Renal cortical epithelial cell (primary cell): ENCODE measurements at places on chromosomes 13 and 19. TPM values are rescaled to one million over a fixed set of nuclear protein-coding genes. Genes with fewer than 3 reads are reported as not detected.

GRCh38 chr19:46970815-46971214, 48.8 kb upstream of the NPAS1 start:
- DNase-seq, result no peak

GRCh38 chr19:36093687-36094086, 17.3 kb upstream of the OVOL3 start:
- DNase-seq, result no peak

- peak; percentile 26 for DNase-seq
These were observed 1.2 kb downstream of the AP3D1 start for GRCh38 chr19:2149980-2150793.

GRCh38 chr19:10364644-10365043, 15.7 kb downstream of the TYK2 start:
- no peak for DNase-seq

GRCh38 chr19:37484406-37485168, 15.4 kb downstream of the ZNF570 start:
- no peak for DNase-seq

DNA sequence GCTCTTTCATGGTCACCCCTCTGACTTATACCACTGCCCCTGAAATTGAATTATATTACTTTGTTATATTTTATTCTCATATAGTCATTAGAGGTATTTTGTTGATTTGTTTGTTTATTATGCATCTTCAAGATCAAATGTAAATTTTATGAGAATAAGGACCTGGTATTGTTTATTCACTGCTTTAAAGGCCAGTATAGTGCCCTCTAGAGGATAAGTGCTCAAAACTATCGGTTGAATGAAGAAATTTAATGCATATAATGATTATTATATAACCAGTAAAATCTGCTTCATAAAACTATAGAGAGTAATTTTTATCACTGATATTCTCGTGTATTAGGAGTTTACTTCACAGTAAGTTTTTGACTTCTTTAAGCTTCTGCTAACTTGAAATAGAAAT, 1401.9 kb downstream of the SLITRK1 start:
- DNase-seq, result peak; percentile 6

GRCh38 chr13:51771418-51772104, 32.4 kb downstream of the DHRS12 start:
- no peak for DNase-seq

DNA sequence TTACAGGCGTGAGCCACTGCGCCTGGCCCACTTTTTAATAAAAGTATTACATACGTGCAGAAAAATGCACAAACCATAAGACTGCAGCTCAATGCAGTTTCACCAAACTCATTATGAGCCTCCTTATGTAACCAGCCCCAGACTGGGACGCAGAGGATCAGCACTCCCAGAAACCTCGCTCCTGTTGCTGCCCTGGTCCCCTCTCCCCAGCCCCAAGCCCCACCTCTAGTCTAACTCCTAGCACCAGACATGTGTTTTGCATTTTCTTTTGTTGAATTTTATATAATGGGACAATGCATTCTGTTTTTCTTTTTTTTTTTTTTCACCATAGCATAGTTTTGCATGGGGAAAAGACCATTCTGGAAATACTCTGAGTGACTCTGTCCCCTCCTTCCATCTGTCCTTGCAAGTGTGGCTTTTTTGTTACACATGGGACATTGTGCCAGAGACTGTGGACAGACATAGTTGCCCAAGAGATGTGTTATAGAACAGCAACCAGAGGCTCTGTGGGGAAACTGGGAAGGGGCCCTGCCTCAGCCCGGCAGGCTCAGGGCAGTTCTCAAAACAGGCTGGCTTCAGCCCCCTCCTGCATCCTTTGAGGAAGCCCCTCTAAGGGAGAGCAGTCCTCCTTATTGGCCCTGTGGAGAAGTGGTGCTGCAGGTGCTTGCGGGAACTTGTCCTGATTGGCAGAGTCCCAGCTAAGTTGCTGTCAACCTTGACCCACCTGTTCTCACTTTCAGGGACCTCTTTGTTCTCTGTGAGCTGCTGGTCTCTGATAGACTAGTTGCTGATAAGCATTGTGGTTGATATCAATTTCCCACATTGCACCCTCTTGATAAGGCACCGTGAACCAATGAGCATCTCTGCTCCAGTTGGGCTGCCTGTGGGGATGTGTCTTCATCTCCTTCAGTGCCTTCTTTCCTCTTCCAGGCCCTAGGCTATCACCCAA, 13.8 kb upstream of the OLFM4 start:
- no peak for DNase-seq

GRCh38 chr19:3668331-3669081, 31.8 kb downstream of the PIP5K1C start:
- no peak for DNase-seq

- no peak for DNase-seq
These were observed 24.7 kb downstream of the MAP2K2 start for GRCh38 chr19:4099041-4099764.

DNA sequence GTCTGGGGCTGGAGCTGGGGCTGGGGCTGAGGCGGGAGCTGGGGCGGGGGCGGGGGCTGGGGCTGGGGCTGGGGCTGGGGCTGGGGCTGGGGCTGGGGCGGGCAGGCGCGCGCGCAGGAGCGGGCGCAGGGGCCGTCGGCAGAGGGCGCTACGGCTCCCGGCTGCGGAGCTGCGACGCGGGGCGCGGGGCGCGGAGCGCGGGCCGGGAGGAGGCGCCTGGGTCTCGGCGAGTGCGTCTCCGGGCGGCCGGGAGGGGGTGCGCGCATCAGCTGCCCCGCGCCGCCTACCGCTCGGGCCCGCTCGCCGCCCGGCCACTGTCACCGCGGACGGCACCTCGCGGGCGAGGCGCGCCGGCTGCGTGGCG, 422 bp upstream of the MTUS2 start:
- DNase-seq, result no peak

GRCh38 chr19:29779921-29780320, 31.9 kb upstream of the CCNE1 start:
- no peak for DNase-seq

DNA sequence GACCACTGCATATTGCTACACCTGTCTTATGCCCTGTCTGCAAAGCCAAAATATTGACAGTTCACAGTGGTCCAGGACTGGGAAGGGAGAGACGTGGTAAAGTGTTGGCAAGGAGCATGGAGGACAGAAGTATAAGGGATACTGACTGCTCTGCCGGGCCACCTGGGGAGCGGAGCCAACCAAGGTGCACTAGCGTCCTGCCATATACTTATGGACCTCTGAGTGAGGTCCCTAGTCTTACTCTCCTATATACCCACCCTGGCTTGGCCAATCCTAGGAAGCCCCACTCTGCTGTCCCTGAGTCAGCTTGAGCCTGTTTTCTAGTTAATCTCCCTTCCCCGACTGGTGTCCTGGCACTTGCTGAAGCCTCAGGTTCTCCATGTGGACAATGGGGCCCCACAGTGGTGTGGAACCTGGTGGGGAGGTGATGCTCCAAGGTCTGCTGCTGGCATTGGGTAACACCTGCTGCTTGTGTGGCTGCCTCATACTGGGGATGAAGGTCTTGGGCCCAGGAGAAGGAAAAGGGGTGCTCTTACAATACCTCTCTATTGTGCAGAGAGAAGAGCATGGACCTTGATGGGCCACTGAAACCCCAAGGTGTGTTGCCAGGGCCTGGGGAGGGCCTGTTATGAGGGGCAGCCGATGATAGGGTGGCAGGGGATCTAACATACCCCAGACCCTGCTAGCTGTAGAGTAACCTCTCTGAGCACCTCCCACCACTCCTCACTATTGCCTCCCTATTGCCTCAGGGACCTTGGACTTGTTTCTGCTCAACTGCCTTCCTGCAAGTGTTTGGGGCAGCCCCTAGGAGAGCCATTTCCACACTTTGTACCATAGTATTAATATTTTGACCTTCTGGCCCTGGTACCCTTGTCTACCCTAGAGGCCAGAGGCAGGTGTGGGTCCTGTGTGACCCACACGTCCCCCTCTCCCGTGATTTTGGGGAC, 6.7 kb upstream of the TRIM28 start:
- no peak for DNase-seq

DNA sequence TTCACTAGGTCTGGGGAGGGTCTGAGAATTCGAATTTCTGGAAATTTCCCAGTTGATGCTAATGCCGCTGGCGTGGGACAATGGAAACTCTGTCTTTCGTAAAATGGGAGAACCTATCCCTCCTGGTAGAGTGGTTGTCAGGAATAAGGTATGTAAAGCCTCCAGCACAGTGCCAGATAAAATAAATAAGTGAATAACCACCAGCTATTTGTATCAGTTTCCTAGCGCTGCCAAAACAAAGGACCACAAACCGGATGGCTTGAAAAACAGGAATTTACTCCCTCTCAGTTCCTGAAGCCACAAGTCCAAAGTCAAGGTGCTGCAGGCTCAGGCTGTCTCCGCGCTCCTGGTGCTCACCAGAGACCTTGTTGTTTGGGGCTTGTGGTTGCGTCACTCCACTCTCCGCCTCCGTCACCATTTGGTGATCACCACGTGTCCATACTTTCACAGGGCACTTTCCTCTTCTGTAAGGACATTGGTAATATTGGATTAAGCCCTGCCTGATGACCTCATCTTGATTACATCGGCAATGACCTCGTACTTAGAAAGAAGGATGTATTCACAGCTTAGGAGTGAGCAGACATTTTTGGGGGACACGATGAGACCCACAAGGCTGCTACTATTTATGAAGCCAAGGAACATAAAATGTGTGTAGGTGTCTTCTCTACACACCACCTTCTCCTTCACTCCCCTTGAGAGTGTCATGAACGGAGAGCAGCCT, 428.5 kb downstream of the IRS2 start:
- no peak for DNase-seq

DNA sequence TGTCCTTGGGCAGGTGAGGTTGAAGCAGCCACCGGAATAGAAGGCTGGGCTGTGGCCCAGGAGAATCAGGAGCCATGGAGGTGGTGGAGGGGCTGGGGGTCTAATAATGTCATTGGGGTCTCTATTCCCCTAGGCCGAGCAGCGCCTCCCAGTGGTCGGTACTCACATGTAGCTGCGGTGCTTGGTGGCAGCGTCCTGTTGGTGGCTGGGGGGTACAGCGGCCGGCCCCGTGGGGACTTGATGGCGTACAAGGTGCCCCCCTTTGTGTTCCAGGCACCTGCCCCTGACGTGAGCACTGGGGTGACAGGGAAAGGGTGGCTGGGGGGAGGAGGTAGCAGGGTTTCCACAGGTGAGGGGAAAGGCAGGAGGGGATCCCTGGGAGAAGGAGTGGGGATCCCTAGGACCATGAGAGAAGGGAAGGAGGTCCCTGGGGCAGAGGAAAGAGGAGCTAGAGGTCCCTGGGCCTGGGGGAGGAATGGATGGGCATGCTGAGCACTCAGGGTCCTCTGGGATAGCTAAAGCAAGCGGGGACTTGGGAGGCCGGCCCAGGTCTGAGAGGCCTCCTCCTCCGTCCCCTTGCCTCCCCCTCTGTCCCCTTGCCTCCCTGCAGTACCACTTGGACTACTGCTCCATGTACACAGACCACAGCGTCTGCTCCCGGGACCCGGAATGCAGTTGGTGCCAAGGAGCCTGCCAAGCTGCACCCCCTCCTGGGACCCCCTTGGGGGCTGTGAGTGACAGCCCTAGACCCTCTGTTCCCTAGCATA, 18.1 kb downstream of the MEGF8 start:
- DNase-seq, result no peak

- DNase-seq, result no peak
These were observed at the start of gene LGALS4 for GRCh38 chr19:38812841-38813320. Gene LGALS4, minus strand, starts transcription at chr19:38812945. Its CDS starts 59 bp downstream, at chr19:38812886.

DNA sequence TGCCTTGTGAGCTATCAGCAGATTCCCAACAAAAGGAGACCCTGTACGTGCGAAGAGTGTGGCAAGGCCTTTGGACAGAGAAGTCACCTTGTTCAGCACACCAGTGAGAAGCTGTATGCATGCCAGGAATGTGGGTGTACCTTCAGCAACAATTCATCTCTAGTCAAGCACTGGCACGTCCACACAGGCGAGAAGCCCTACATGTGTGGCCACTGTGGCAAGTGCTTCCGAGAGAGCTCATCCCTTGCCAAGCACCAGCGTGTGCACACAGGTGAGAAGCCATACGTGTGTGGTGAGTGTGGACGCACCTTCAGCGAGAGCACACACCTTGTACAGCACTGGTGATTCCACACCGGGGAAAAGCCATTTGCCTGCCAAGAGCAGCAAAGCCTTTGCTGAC, 7.6 kb upstream of the ZSCAN22 start:
- DNase-seq, result no peak

DNA sequence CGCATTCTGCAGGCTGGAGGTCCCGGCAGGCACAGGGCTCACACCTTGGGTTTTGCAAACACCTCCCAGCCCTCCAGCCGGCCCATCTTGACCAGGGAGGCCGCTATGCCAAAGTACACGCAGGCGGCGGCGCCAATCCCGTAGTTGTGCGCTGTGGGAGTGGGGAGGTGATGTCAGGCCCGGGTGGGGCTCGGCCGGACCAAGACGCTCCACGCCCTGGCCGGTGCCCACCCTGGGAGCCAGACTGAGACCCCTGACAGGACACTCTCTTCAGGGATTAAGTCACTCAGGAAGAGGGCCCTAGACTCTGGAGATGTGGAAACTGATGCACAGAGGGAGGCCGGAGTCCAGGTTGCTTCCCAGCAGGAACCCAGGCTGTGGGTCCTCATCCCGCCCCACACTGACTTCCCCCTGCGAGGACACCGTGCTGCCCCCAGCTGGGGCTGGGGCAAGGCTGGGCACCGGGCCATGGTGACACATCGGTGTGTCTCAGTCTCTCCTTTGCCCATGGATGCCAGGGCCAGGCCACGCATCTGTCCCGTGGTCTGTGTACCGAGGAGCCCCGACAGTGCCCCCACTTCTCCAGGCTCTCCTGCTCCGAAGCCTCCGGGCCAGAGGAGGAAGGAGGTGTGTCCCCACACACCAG, 8.8 kb downstream of the NDUFA11 start:
- DNase-seq, result no peak

DNA sequence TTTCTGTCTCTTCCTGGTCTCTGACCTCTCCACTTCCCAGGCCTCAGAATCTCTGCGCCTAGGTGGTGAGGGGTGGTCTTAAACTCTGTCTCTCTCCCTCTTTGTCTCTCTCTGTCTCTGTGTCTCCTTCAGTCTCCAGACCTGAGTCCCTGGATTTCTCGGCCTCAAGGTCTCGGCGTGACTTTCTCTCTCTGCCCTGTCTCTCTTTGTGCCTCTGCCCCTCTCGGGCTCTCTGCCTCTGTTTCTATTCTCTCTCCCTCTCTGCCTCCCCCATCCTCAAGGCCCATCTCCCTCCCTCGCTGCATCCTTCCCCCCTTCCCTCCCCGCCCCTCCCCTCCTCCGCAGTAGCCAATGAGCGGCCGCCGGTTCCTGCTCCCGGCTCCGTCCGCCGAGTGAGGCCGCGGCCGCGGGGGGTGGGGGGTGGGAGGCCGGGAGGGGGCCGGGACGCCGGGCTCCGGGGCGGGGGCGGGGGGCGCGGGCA, at the start of gene CACNG7:
TSS of gene CACNG7 (plus strand) at position 344 of the 481 bp plus-strand sequence. CDS start 3,554 bp downstream, outside the sequence.
- DNase-seq, result no peak

DNA sequence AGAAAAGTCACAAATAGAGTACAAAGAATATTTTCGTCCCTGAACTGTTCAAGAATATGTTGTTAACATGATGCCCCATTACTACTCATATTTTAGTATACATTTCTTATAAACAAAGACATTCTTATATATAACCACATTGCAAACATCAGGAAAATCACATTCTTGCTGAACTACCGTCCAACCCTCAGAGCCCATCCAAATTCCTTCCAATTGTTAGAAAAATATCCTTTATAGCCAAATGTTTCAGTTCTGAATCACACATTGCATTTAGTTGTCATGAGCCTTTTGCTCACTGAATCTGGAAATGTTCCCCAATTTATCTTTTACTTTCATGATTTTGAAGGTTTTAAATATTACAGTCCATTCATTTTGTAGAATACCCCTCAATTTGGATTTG, 467.8 kb upstream of the ARGLU1 start:
- DNase-seq, result peak; percentile 44

GRCh38 chr19:39554701-39555311, 14.8 kb upstream of the EID2 start:
- no peak for DNase-seq

TMEM255B gene
- 3.3 and 5.9 TPM in 2 replicates for total RNA-seq

CLDND2 gene
- not detected in 2 replicates for total RNA-seq

TPTE2 gene
- not detected in 2 replicates for total RNA-seq

TBXA2R gene
- total RNA-seq, result 0.50 TPM in 1 of 2 replicates, not detected in the other

EFNB2 gene
- 27.4 and 31.0 TPM in 2 replicates for total RNA-seq

APC2 gene
- total RNA-seq, result 0.05 TPM in 1 of 2 replicates, not detected in the other
